ENCODE measurements at places on chromosomes 16 and 17.
A peak's percentile ranks its signal among the peaks of the same experiment; 100 is the strongest.

- no peak for DNase-seq
Measured at GRCh38 chr17:49132699-49133364, at the start of gene B4GALNT2. TSS of gene B4GALNT2 (plus strand) at chr17:49132769. CDS start at chr17:49132793, 24 bp downstream.

DNA sequence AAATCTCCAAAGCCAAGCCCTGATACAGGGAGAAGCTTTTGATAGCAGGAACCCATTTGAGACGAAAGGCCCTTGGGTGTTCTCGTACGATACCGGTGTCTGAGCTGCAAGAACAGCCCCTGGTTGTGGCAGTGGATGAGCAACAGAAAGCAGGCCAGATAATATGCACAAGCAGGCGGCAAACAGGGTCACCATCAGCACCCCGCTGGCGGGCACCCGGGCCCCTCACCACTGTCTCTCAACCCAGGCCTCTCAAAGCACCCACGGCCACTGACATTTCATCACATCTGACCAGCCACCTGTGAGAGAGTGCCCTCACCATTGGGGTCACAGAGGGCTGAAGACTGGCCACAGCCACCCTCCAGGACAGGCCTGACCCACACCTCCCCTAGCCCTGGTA, 230.4 kb downstream of the C16orf78 start:
- no peak for DNase-seq

GRCh38 chr17:20116683-20117309, 107.6 kb downstream of the SPECC1 start:
- DNase-seq: peak; percentile 2

- DNase-seq: no peak
Measured at GRCh38 chr17:42409523-42410318, 13.3 kb downstream of the CAVIN1 start.

DNA sequence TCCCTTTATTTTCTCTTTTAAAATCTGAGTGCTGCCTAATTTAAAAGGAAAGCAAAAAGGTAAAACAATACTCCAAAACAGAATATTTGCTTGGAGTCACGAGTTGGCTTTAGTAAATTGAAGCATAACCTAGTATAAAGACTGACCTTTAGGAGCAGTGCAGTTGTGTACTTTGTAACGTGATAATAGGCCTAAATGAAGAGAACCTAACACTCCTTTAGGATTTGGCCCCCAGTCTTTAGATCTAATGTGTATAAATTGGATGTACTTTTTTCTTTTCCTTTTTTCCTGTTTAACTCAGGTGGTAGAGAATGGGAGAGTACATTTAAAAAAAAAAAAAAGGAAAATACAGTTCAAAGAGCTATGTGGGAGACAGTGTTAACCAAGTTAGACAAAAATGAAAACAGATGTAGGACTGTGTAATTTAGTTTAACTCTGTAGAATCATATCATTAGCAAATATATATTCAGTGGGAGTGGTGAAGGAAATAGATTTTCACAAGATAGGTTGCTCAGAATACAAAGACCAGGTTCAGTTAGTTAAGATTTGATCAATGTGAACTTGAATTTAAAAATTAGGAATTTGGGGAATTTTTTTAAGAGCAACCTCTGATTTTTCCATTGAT, 16.8 kb downstream of the CPD start:
- DNase-seq: no peak

DNA sequence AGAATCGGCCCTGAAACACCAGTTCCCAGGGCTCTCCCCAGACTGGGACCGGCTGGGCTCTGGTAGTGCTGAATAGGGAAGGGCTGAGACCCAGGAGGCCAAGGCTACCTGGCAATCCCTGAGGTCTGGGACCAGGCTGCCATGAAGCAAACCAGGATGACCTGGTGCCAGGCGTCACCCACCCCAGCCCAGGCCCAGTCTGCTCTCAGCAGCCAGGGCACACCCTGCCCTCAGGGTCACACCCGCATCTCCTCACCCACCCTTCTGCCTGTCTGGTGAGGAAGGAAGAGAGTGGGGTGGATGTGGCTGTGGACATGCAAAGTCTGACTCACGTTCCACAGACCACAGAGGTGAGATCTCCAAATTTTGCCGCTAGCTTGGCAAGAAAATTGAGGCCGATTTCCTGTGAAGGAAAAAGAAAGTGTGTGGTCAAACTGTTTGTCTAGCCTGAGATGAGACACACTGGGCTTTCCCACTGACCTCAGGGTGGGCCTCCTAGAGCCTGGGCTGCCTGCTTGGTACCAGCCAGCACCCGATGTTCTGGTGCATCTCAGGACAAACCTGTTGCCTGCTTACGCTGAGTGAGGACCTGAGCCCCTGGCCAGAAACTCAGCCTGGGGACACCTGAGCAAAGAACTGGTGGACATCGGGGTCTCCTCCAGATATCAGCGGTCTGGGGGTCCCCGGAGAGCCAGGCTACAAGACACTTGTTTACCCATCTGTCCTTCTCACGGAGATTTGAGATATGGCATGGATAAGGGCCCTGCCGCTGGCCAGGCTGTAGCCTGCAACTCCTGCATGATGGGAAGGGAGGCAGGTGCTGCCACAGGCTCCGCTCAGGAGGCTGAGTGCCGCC, 6.3 kb upstream of the RAB37 start:
- no peak for DNase-seq

All from activated CD4-positive, CD25-positive, alpha-beta regulatory T cell treated with anti-CD3 and anti-CD28 coated beads, Interleukin-2, amount 50 U/mL, for 16 hours (primary cell).